Activated CD8-positive, alpha-beta memory T cell treated with anti-CD3 and anti-CD28 coated beads, Interleukin-2, amount 10 ng/mL, durations not matched to agents 7 days and 5 days (primary cell): ENCODE measurements at places on chromosomes 1 and 21.

GRCh38 chr1:111281411-111281810 is 9.2 kb upstream of the CHIA start:
- no peak for DNase-seq

- DNase-seq, result no peak
Observed at GRCh38 chr1:213519098-213519497, 468.1 kb downstream of the RPS6KC1 start.

- no peak for DNase-seq
Observed at GRCh38 chr1:16621300-16621658, 7.9 kb upstream of the NBPF1 start.

GRCh38 chr1:170910273-170910672 is 25.1 kb upstream of the MROH9 start:
- no peak for DNase-seq

DNA sequence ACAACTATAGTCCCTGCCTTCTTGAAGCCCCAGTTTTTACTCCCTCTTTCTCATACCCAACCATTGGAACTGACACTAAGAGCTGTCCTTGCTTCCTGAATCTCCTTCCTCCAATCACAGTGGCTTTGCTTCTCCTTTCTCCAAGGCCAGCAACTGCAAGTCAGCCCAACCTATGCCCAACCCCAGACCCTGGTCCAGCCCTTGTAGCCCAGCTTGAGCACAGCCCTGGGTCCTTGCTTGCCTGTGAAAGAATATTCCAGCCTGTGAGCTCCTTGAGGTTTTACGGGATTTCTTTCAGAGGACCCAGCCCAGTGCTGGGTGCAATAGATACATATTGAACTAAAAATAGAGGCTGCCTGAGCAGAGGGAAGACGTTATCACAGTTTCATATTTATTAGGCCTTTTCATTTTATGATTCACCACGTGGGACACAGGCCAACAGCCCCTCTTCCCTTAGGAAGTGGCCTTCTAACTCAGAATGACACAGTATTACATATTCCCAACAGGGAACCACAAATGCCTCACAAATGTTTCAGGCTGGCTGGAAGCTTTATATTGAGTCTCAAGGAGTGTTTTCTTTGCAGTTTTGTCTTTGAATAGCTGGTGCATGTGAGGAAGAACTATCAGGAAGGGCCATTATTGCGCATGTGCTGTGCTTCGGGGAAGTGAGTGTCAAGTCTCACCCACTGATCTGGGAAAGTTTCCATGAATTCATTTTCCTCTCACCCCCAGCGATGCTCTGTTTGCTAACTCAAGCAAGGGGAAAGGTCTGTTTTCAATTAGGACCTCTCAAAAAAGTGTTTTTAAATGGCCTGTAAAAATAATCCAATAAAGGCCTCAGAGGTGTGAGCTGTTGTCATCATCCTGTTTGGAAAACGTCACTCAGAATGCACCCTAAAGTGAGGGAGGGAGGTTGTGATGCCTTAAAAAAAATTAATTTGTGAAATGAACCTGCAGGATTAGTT is 92.3 kb upstream of the NFIA start:
- no peak for DNase-seq

GRCh38 chr1:38152351-38153065 is 105.9 kb upstream of the POU3F1 start:
- DNase-seq, result no peak

- DNase-seq, result no peak
Observed at GRCh38 chr1:31549809-31550620, 26.3 kb upstream of the TINAGL1 start.

DNA sequence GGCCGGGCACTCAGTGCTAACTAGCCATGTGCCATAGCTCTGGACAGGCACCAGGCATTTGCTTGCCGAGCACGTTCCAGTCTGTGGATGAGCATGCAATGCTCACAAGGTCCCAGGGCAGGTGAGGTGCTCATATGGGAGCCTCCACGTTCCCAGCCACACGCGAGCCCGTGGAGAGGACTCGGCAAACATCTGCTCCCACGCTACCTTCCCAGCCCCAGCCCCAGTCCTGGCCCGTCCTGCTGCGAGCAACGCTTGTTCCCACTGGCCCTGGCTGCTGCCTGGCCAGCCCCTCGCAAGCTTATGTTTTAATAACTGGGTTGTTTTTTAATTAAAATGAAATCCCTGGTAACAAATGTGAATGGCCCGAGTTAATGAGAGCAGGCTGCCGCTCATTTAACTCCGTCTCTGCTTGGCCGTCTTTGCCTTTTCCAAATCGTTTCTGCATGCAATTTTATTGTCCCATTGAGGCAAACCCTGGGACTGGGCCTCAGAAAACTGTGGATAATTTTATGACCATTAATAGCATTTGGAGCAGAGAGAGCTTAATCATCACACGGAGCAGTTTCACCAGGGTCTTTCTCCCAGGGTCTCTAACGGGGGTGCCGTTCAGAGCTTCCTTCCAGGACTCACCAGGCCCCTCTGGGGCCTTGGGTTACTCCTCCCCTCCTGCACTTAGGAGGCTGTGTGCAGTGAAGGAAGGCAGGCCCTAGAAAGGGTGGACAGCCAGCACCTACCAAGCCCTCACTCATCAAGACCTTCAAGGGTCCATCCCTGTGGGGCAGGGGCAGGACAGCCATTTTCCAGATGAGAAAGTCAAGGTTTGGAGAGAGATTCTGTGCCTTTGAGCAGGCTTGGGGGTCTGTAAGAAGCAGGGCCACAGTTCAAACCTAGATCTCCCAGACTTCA is 136.8 kb downstream of the GLIS1 start:
- no peak for DNase-seq

GRCh38 chr1:177315261-177315660 is 144.5 kb downstream of the BRINP2 start:
- DNase-seq, result no peak

GRCh38 chr1:183093786-183094298 is 70.6 kb downstream of the LAMC1 start:
- no peak for DNase-seq

GRCh38 chr21:38507374-38507942 is 9.2 kb upstream of the ERG start:
- no peak for DNase-seq

DNA sequence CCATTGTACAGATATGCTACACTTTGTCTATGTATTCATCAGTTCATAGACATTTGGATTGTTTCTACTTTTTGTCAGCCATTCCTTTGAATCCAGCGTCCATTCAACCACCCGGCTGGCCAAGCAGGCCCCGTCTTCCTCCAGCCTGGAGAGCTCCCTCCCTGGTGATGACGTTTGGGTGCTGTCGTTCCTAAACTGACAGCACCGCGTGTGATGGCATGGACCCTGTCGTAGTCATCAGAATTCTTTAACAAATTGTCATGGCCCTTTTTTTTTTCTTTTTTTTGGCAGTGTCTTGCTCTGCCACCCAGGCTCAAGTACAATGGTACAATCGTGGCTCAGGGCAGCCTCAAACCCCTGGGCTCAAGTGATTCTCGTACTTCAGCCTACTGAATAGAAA is 138.6 kb upstream of the ERRFI1 start:
- DNase-seq, result no peak
